ENCODE measurements at places on chromosomes 12 and 14.
A peak's percentile ranks its signal among the peaks of the same experiment; 100 is the strongest.

DNA sequence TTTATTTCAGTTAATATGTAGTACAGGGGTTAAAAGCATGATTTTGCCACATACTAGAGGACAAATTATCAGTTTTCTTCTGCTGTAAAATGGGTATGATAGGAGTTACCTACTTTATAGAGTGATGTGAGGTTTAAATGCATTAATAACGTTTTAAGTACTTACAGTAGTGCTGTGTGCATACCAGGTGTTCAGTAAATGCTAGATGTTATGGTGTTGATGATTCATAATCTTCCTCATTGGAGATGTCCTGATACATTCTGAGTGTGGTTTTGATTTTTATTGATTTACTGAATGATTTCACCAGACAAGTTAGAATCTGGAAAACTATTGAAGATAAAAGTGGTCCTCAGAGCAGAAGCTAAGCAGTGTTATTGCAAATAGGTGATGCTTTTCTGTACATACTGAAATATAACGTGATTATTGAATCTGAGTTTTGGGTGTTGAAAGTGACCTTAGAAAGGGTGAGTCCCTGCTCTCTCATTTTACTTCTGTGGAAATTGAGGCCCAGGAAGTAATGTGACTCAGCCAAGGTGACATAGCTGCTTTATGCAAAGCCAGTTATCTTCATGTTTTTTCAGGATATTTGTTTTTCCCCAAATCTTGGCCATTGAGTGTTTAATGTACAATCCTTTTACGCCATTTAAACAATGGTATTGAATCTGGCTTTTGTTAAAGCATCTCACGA is 54.7 kb downstream of the VRK1 start:
- no peak for DNase-seq

DNA sequence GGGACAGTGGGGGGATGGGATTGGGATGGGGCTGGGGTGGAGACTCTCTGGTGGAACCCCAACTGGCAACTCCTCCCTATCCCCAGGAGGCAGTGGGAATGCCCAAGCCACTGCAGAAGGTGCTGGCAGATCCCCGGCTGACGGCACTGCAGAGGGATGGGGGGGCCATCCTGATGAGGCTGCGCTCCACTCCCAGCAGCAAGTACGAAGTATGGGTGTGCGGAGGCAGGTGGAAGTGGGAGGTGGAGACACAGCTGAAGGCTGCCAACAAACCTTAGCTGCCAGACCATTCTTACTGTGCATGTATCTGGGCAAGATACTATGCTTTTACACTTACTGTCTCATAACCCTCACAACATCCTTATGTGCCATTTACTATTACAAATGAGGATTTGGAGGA is 8.2 kb downstream of the ARHGEF40 start:
- DNase-seq, result no peak

DNA sequence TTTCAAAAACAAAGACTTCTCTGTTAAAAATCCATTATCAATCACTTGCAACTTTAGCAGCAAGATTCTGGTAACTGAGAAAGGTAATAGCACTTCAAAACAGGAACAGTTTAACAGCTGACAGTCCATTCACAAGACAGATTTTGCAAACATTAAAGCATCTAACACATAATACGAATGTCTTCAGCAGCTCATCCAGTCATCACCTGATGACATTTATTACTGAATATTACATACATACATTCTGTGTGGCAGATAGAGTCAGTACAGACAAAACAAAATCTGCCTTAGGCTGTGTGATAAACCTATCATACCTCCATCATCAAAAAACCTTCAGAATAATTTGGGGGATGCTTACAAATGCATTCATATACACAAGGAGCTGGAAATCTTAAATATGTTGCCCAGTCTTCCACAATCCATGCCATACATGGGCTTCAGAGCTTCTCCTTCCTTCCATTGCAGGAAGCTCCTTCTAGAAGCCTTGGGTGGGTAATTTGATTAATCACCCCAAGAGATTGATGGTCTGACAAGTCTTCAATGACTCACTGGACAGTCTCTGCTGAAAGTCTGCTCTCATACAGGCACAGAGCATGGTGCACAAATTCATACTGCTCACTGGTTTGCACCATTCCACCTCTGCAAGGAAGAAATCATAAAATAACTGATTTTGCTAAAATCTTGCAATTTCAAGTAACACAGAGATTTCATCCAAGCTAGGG is 1.6 kb upstream of the PTPRB start:
- DNase-seq, result no peak

- DNase-seq, result no peak
Observed at GRCh38 chr12:175759-176158, 38.2 kb downstream of the SLC6A12 start.

DNA sequence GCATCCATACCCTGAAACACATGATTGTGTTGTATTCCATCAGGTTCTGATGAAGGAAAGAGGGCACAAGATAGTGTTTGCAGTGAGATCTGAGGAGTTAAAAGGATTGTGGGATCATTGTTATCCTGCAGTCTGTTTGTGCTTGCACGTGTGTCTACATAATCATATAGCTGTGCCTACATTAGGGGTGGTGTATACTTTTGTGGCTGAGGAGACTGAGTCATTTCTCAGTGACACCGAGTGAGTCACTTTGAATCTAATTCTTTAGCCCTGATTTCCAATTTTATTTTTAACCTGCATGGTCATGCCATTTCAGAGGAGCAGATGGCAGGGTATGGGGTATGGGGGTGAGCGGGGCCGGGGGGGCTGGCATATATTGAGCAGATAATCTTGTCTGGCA is 133.2 kb downstream of the ANO4 start:
- DNase-seq, result no peak

GRCh38 chr14:101174980-101175606 is 271.6 kb upstream of the RTL1 start:
- peak; percentile 54 for DNase-seq

GRCh38 chr14:43901911-43902673 is 605.0 kb downstream of the FSCB start:
- no peak for DNase-seq

- no peak for DNase-seq
Observed at GRCh38 chr12:119673634-119674033, 5.7 kb downstream of the PRKAB1 start.

Measured in NCI-H510A (cell line).